Stimulated activated CD8-positive, alpha-beta memory T cell treated with anti-CD3 and anti-CD28 coated beads, Interleukin-15, amount 100 ng/mL, for 1 hour (primary cell): ENCODE measurements at places on chromosomes 4 and X.

DNA sequence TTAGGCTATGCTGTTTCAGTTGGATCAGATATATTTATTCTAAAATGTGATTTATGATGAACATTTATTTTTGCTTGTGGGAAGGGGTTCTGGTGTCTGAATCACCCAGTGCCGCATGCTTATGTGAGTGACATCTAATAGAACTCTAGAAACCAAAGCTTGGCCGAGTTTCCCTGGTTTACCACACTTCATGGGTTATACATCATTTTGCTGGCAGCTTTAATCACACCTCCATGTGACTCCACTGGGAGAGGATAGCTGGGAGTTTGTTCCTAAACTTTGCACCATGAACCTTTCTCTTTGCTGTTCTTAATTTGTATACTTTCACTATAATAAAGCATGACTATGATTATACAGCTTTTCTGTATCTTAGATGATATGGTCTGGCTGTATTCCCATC lies 382.9 kb downstream of the INPP4B start:
- DNase-seq, result no peak

- no peak for DNase-seq
Measured at GRCh38 chr4:168883513-168883912, 126.5 kb downstream of the CBR4 start.

- DNase-seq, result no peak
Measured at GRCh38 chr4:151678048-151678872, 82.5 kb downstream of the GATB start.

DNA sequence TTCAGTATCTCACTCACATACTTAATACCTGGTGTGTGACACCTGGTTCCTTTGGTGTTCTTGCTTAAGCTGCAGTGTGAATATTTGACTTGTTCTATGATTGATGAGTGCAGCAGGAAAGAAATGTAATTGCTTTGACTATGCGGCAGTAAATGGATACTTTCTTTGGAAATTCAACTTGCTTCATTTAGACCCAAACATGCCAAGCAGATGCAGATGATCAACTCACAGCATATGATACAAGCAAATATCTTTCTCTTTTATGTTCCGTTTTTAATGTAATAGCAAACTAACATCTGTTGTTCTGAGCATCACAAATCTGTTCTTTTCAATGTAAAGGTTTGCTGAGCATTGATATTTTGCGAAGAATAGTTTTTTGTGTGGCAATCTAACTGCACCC lies 549.5 kb downstream of the C4orf33 start:
- DNase-seq, result no peak

GRCh38 chr4:69995526-69996016 lies at the start of gene STATH:
TSS of gene STATH (plus strand) at chr4:69995966. CDS start at chr4:69998438, 2,472 bp downstream.
- no peak for DNase-seq
